Sigmoid colon (tissue), 7 donors: ENCODE measurements at places on chromosomes 2 and 18. TPM values are rescaled to one million over a fixed set of nuclear protein-coding genes. Genes with fewer than 3 reads are reported as not detected.

Gene KRTCAP3
- 46.5 TPM for polyA plus RNA-seq

Gene SOCS6
- polyA plus RNA-seq: 12.0 TPM

GRCh38 chr2:72604468-72604867 is 221.4 kb downstream of the EXOC6B start:
- no peak for DNase-seq

DNA sequence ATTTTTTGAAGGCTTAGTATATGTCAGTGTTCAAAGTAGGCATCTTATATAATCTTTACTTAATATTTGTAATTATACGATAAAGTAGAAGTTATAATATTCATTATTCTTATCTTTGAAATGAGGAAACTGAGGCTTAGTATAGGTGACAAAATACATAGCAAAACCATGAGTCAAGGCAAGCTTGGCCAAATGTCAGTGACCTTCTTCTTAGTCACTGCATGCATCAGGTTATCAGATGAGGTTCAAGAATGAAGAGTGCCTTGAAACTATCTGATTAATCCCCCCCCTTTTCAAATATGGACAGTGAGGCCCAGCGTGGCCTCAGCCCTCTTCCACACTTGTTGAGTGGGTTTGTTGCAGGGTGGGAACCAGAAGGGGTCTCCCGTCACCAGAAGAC is 59.3 kb downstream of the PMAIP1 start:
- no peak for DNase-seq

Gene AGXT
- 1.6 TPM for polyA plus RNA-seq

DNA sequence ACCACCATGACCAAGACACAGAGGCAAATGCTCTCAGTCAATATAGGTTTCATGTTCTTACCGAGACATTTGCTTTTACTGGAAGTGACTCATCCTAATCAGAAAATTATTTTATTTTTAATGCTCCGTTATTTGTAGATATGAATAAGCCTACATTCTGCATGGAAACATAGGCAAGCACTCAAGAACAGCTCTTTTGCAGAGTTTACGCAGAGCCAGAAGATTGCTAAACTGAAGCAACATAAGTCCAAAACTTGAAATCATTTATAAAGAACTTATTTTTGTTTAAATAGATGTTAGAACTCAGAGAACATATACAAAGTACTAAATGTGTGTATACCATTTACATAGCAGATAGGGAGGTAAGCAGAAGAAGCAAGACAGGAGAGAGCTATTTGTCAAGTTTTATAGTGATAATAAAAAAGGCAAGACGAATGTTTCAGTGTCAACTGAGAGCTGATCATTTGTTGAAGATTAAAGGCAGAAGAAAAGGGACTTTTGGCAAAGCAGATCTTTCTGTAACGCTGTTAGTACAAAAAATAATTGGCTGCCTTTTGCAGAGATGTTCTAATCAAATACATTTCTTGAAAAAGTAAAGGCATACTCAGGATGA is 12.4 kb upstream of the PPP1R1C start:
- no peak for DNase-seq

DNA sequence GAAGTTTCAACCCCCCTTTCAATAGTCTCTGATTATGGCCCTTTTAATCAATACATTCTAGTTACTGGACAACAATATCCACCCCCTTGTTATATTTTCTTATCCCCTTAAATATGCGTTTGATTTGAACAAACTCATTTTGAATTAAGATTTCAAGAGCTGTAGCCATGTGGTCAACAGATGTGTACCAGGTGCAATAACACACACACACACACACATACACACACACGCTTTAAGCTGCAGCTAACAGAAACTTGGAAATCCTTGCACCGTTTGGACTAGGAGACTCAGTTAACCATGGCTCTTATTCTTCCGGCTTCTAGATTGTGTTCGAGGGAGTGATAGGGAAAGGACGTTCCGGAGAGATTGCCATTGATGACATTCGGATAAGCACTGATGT is 82.8 kb downstream of the NRP2 start:
- DNase-seq: no peak
